ENCODE measurements at places on chromosomes 2 and 18.

DNA sequence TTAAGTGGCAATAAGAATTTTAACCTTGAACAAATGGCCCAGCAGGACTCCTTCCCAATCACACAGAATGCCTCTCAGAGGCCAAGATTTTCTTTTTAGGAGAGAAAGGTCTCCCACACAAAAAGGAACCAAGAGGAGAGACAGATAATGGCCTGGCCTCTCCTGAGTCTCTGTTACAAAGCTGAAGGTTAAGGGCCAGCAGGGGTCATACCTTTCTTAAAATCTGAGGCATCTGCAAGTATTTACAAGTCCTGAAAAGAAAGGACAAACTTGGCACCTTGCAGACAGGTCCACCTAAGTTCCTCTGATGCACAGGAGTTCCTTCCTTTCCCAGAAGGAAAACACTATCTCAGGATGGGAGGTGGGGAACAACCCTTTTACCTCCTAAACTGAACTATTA is 142.3 kb downstream of the TMEM163 start:
- DNase-seq: no peak

DNA sequence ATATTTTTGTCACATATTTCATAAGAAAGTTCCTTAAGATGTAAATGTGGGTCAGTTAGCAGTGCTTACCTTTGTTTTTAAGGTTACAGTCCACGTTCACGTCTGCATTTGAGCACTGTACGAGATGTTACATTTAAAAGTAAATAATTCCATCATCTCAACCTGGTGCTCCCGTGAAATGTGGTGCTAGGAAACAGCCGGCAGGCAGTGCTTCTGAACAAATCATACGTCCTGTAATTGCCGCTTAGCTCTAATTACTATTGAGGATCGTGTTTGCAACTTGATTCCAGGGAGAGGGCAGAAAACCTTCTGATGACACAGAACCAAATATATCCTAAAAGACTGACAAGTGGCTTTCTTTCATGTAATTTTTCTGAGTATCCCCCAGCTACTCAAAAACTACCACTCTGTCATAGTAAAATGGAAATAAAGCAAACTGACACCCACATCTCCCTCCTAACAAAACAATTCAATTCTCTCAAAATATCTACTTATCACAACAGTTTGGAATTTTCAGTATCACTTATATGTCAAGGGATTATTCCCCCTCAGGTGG is 297.8 kb upstream of the SESTD1 start:
- no peak for DNase-seq

- DNase-seq: no peak
Measured at GRCh38 chr2:3107567-3107966, 270.1 kb downstream of the EIPR1 start.

GRCh38 chr2:135615404-135615803 is 84.1 kb downstream of the R3HDM1 start:
- DNase-seq: no peak

Data from stimulated activated CD8-positive, alpha-beta memory T cell treated with anti-CD3 and anti-CD28 coated beads, Interleukin-15, amount 100 ng/mL, for 48 hours (primary cell).